ENCODE measurements at places on chromosomes 6 and 20.

DNA sequence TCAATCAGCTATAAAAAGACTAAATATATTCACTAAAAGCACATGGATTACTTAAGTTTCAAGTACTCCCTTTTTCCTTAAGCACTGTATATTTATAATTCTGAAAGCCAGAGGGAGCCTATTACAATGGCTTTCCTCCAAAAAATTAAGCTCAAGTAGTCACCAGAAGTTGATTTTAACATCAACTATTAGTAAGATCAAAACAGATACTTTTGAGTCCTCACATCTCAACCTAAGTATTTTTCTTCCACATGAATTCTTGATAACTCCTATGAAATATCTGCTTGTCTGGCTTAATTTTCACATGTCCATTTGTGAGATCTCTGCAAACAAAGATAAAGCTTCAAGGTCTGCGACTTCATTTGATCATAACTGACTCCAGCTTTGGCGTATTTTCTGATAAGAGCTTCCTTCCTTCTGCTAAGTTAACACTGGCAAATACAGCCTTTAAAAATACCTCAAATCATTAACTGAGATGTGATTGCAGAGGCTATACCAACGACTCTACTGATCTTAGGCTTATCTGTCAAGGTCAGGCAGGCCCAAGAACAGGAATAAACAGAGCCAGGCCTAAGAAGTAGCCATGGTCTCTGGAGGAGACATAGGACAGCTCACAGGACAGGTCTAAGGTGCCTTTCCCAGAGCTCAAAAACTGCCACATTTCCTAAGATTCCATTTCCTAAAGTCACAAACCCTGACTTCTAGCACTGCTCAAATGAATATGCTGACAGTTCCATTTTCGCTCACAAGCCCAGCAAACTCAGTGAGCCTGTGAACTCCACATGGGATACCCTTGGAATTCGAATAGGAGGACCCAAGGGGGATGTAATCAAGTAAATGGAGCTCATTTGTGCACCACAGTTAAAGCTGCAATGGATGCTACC is 10.0 kb downstream of the SNX5 start:
- DNase-seq: no peak

GRCh38 chr20:39853050-39853449 is 836.0 kb downstream of the MAFB start:
- DNase-seq: no peak

DNA sequence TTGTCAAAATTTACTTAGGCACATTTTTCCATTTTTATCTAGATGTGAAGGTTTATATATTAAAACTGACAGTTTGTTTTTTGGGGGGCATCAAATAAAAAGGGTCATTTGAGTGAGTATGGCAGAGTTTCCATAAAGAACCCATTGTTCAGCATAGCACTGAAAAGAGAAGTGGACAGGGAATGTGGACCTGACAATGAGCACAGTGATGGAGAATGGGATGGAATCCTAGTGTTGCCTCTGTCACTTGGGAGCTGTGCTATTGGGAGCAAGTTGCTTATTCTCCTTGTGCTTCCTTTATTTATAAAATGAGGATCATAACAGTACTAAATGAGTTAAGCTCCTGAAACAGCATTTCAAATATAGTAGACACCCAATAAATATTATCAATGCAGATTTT is 130.7 kb upstream of the SIM1 start:
- DNase-seq: no peak

DNA sequence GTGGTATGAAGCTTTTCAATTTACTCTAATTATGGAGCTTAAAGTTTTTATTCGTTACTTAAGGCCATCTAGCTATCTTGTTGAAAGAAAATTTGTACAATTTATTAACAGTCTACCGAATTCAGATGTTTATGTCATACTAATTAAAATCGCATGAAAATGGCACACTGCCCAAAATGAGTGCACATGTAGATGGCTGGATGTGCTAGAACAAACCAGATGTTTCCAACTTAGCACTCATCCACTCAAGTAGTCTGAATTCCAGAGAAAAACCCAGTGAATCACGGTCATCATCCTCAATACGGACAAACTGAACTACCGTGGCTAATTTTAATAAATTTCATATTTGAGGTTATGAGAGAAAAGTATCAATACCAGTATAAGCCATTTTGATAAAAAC is 70.4 kb downstream of the COL12A1 start:
- DNase-seq: no peak

GRCh38 chr6:160222491-160222890 is 36.1 kb downstream of the SLC22A2 start:
- no peak for DNase-seq
